Osteoblast (primary cell): ENCODE measurements at places on chromosomes 2 and 18. TPM values are rescaled to one million over a fixed set of nuclear protein-coding genes. Genes with fewer than 3 reads are reported as not detected.

The COMMD1 gene
- total RNA-seq: 44.5 and 51.8 TPM in 2 replicates

The IL1RN gene
- not detected in 2 replicates for total RNA-seq

The KCNF1 gene
- total RNA-seq: under 0.01 TPM in 1 of 2 replicates, not detected in the other

The SERPINB4 gene
- 0.29 TPM in 1 of 2 replicates, not detected in the other for total RNA-seq

The DSC1 gene
- not detected in 2 replicates for total RNA-seq

The AGFG1 gene
- 48.5 and 61.0 TPM in 2 replicates for total RNA-seq

The CIAO1 gene
- 111 and 126 TPM in 2 replicates for total RNA-seq

The PRSS56 gene
- not detected in 2 replicates for total RNA-seq

The G6PC2 gene
- not detected in 2 replicates for total RNA-seq

The CCDC102B gene
- 8.8 and 9.4 TPM in 2 replicates for total RNA-seq

The TMEM200C gene
- total RNA-seq: under 0.01 TPM in 2 replicates

The EFHD1 gene
- total RNA-seq: 2.4 and 3.6 TPM in 2 replicates

The CABLES1 gene
- 13.0 and 16.8 TPM in 2 replicates for total RNA-seq

The UGT1A5 gene
- total RNA-seq: not detected in 2 replicates

The ELOA2 gene
- total RNA-seq: not detected in 2 replicates
